NCI-H2029 (cell line): ENCODE measurements at places on chromosomes 2 and 18.

GRCh38 chr2:188645986-188646385, 328.2 kb upstream of the COL3A1 start:
- no peak for DNase-seq

- DNase-seq, result no peak
Observed at GRCh38 chr2:172943539-172943938, 132.1 kb upstream of the MAP3K20 start.

DNA sequence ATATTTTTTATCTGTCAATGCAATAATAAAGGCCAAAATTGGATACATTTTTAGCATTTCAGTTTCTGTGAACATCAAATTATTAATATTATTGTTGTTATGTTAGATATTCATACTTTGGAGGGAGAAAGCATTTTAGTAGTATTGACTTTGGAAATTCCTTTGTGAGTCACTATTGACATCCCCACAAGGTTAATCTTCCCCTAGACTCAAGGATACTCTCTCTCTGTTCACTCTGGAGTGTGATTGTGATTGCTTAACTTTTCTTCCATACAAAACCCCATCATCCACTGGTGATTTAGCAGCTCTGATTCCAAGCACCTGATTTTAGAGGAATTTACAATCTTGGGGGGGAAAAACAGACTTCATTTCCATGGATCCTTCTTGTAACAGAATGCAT, 352.0 kb downstream of the THSD7B start:
- DNase-seq, result no peak

- DNase-seq, result no peak
Observed at GRCh38 chr2:75336451-75336850, 137.1 kb upstream of the TACR1 start.

- no peak for DNase-seq
Observed at GRCh38 chr2:15348045-15348444, 213.1 kb downstream of the NBAS start.

GRCh38 chr2:159755788-159756187, 42.2 kb downstream of the CD302 start:
- no peak for DNase-seq

GRCh38 chr18:38010971-38011857, 445.6 kb upstream of the CELF4 start:
- no peak for DNase-seq

DNA sequence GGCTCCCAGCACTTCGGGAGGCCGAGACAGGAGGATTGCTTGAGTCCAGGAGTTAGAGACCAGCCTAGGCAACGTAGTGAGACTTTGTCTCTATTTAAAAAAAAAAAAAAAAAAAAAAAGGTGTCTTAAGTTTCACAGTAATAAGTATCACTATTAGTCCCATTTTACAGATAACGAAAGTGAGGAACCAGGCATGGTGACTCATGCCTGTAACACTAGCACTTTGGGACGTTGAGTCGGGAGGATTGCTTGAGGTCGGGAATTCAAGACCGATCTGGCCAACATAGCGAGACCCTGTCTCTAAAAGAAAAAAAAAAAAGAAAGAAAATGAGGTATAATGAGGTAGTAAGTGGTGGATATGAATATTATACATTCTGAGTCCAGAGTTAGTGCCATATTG, 2.5 kb downstream of the KCNJ13 start:
- no peak for DNase-seq

DNA sequence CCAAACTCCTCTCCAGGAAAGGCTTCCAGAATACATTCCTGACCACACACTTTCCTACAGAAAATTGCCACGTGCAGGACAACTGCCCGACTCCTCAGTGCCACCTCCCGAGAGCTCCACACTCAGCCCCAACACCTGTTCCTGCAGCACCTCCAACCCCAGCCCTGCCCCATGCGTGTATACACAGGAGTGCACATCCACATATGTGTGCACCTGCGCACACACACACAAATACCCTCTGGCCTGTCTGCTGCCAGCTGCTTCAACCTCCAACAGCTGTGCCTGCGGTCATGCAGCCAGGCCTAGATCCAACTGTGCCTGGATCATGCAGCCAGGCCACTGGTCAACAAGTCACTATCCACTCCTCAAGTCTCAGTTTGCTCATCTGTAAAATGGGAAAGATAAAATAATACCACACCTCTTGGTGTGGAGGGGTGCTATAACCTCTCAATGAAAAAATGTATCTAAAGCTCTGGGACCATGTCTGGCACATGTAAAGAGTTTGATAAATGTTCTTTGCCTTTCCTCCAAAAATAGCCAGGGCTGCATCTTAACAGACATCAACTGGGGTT, 152.1 kb upstream of the ID2 start:
- DNase-seq, result no peak

DNA sequence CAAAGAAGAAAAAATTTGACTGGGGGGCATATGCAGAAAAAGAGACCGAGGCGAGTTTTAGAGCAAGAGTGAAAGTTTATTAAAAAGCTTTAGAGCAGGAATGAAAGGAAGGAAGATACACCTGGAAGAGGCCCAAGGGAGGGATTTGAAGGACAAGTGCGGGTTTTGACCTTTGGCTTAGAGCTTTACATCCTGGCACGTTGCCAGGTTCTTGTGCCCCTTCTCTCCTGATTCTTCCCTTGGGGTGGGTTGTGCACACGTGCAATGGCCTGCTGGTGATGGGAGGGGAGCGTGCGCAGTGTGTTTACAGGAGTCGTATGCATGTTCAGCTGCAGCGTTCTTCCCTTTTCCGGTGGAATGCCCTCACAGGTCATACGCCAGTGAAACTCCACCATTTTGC, 208.8 kb downstream of the NBAS start:
- DNase-seq, result no peak

DNA sequence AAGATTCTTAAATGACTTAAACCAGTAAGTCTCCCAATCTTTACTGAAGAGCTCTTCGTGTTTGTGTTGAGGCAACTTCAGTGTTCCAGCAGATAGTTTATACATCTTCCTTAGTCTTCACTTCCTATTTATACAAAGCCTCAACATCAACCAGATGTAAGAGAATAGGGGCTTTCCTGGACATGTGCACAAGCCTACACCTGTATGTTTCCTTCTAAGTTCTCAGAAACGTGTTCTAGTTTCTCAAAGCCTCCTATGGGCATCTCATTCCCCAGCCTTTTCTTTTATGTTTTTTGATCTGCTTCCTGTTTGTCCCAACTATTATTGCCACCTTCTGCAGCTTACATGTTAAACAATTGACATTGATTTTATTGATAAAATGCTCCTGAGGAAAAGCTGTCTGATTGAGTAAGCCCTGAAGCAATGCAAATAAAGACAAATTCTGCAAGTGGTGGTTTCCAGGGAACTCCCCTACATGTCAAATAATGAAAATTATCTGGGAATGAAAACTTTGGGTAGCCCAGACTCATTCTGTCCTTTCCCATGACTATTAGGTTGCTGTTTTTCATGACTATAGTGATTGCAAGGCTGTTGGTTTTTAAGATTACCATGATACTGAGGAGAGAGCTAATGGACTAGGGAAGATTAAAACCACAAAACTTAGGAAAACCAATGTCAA, 663.3 kb upstream of the ACVR2A start:
- no peak for DNase-seq
